Activated T-cell treated with anti-CD3 and anti-CD28 coated beads for 24 hours (primary cell): ENCODE measurements at places on chromosomes 3 and 15.

GRCh38 chr3:182636646-182637045 lies 156.7 kb upstream of the ATP11B start:
- DNase-seq = no peak

DNA sequence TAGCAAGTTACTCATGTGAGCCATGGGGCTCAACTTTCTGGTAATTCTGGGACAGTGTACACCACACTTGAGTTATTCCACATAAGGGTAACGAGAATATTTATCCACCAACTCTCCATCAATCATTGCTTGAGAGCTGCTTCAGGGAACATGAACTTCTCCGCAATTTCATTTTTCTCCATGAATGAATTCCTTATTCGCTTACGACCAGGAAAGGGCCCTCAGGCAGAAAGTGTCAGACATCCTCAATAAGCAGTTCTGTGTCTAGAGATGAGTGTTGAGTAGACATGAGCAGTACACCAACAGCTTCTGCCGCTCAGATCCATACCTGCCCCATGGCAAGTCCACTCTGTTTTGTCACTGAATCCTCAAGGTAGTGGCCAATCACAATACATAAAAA lies 24.8 kb upstream of the IQCF2 start:
- DNase-seq = no peak

- DNase-seq = no peak
These were observed 414.7 kb upstream of the ARRDC4 start for GRCh38 chr15:97545799-97546198.

DNA sequence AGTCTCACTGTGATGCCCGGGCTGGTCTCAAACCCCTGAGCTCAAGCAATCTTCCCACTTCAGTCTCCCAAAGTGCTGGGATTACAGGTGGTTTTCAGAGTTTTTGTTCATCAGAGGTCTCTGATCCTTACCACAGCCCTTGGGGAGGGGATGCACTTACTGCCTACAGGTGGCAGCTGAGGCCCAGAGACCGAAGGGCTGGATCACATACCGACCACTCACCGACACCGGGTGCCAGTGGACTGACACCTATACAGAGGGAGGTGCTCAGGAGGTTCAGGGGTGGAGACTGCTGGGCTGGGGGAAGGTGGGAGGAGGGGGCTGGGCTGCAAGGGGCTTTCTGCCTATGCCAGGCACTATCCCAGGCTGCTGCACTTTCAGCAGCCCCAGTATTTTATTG lies 19.5 kb downstream of the DUSP7 start:
- DNase-seq = no peak

DNA sequence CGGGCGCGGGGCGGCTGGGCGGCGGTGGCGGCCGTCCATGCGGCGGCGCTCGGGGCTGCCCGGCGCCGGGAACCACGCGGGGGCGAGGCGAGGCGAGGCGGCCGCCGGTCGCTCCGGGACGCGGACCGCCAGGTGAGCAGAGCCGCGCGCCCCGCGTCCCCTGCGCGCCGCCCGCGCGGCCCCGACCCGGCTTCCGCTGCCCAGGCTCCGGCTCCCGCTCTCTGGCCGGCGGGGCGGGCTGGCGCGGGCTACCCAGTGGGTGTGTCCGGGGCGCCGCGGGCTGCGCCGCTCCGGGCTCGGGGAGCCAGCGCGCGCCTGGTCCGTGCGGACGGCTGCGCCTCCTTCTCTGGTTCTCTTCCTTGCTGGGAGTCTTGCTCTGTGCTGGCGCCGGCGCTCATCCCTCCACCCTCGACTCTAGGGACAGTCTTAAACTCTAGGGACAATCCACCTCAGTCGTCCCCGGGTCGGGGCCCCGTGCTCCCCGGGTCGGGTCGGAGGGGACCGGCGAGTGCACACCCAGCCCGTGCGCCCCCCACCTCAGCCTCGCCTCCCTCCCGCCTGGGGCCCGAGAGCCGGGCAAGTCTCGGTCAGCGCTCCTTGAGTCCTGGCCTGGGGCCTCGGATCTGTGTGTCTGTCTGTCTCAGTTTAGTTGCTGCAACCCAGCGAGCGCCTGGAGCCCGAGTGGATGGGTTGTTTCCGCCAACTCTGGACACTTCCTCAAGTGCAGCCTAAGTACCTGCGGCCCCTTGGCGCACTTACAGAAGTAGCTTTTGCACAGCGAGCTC lies 488 bp downstream of the THSD4 start:
- DNase-seq = no peak

DNA sequence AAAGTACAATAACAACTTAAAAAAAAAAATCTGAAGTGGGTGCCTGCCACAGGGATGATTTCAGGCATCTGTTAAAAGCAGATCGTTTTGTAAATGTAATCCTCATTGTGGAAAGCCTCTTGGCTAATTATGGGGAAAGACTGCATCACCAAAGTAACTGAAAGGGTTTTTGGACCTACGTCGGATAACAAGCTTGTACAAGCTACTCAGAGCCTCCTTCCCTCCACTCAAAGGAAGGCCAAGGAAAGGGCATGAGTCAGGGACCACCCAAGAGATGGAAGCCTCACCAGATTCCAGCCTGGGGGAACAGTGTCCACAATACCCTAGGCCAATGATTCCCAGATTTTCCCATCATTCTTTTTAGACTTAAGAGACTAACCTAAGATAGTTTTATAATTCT lies 84.3 kb downstream of the ATP1B3 start:
- no peak for DNase-seq

DNA sequence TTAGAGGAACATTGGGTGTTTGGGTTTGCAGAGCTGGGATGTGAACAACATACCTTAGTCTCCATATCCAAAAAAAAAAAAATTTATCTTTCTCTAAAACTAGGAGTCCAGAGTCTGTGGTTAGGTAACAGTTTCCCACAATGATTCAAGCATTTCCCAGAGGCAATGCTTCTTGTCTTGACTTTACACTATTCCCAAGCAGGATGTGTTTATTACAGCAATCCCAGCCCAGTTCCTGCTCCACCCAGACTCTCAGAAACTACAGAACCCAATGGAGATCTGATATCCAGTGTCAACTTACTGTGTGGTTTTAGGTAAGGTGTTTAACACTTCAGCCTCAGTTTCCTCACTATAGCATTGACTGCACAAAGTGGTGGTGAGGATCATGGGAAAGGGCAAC lies 2.3 kb upstream of the C3orf62 start:
- no peak for DNase-seq

GRCh38 chr3:126501736-126502135 lies 15.8 kb downstream of the UROC1 start:
- no peak for DNase-seq
